BJ (cell line): ENCODE measurements at places on chromosomes 4 and X. TPM values are rescaled to one million over a fixed set of nuclear protein-coding genes. Genes with fewer than 3 reads are reported as not detected.

DNA sequence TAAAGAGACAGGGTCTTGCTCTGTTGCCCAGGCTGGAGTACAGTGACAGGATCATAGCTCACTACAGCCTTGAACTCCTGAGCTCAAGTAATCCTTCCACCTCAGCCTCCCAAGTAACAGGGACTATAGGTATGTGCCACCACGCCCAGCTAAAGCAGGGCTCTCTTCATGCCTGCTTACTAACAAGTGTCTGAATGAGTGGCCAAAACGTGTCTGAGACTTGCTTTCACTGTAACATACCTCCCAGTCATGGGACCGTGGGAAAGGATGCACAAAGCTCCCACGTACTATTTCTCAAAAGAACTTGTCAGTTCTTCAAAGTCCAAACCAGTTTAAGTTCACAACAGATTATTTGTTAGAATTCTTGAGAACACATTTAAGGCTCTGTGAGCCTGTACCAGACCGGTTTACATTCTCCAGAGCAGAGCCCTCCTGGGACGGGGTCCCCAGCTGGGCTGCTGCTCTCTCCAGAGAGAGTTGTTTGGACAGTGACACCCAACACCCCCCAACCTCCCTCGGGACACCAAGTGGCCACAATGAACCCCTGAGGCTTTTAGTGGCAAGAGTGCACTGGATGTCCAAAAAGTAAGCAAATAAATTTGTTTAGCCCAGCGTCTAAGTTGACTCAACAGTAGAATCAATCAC lies 24.1 kb downstream of the SH3KBP1 start:
- DNase-seq: no peak

GRCh38 chr4:168734703-168735678 lies 238.1 kb downstream of the PALLD start:
- no peak for DNase-seq

The LUZP4 gene
- not detected in 2 replicates for polyA plus RNA-seq

The SHOX gene
- 18.2 and 22.8 TPM in 2 replicates for polyA plus RNA-seq

The PPARGC1A gene
- polyA plus RNA-seq: 0.09 and 0.11 TPM in 2 replicates

The EDNRA gene
- polyA plus RNA-seq: 7.6 and 12.0 TPM in 2 replicates

The CDX4 gene
- not detected in 2 replicates for polyA plus RNA-seq
